AG09309 (cell line): ENCODE measurements at places on chromosomes 16 and 17.
A peak's percentile ranks its signal among the peaks of the same experiment; 100 is the strongest.

DNA sequence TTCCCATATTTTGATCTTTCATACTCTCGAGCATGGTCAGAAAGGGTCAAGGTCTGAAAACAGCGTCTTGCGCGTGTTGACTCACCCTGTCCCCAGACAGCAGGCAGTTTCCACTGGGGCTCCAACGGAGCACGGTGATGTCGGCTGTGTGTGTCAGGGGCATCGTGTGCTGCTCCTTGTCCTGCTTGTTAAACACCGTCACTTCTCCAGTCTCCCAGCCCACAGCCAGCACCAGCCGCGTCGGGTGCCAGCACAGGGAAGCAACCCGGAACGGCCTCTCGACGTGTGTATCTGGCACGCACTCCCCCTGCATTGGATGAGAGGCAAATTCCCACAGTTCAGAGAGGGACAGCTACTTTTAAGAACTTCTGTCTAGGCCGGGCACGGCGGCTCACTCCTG, 9.6 kb downstream of the IFT140 start:
- no peak for DNase-seq

DNA sequence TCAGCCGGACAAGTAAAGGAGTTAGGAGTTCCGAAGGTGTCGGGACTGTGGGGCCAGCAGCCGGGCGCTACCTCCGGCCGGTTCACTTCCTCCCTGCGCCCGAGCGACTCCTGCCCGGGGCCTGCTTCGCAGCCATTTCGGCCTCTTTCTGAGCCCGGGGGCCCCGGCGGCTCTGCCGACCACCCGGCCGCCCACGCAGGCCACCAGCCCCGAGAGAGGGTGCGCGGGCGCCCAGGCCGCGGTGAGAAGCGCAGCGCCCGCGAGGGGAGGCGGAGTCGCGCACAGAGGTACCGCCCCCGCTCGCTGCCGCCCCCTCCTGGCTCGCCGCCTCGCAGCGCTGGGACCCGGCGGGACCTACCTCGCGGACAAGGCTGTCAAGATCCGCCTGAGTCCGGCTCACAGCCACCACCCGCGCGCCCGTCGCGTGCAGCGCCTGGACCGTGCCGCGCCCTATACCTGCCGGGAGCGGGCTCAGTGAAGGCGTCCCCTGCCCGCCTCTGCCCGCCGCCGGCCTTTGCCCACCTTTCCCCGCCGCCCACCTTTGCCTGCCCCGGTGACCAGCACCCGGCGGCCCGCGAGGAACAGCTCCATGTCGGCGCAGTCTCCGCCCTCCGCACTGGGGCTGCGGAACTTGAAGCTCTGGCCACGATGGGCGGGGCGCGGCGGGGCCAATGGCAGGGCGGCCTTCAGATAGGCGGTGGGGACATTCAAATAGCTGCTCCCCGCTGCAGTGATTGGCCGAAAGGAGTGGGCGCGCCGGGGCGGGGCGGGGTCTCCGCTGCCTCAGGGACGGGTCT, at the start of gene DCXR:
Gene DCXR (minus strand): TSS at position 606 of the 797 bp plus-strand sequence. CDS start 15 bp downstream, at position 591.
- peak; percentile 48 for DNase-seq

DNA sequence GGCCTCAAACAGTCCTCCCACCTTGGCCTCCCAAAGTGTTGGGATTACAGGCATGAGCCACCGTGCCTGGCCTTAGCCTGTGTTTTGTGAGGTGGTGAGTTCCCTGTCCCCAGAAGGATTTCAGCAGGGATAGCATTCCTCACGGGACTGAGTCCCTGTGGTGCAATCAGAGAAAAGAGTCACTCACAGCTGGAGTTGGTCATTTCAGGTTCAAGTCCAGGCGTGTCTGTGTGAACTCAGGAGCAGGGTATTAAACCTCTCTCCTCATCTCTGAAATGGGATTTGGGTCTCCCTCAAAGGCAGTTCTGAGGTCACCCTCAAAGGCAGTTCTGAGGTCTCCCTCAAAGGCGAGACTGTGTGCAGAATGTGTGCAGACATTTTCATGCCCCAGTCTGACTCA, 28.6 kb downstream of the NPTX1 start:
- no peak for DNase-seq

- no peak for DNase-seq
Measured at GRCh38 chr16:85947230-85948137, 48.5 kb downstream of the IRF8 start.

DNA sequence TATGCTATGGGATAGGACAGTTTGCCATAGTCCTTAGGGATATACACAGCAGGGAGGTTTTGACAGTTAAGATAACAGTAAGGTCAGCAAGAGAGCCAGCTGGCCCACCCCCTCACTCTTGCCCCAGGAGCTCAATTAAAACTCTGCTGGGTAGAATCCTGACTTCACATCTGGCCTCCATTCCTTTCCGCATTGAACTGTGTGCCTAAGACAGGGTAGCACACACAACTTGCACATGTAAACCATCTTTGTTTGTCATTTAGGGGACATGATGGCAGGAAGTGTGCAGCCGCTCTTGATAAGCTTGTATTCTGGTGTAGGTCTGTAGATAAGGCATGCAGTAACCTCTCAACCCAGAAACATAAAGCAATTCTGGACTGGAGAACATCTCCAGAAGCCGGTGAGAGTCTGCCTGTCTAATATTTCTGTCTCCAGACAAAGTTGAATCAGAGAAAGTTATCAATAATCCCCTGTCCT, 5.2 kb downstream of the MINK1 start:
- no peak for DNase-seq

GRCh38 chr16:5756969-5757368, 659.4 kb upstream of the EEF2KMT start:
- DNase-seq = no peak

DNA sequence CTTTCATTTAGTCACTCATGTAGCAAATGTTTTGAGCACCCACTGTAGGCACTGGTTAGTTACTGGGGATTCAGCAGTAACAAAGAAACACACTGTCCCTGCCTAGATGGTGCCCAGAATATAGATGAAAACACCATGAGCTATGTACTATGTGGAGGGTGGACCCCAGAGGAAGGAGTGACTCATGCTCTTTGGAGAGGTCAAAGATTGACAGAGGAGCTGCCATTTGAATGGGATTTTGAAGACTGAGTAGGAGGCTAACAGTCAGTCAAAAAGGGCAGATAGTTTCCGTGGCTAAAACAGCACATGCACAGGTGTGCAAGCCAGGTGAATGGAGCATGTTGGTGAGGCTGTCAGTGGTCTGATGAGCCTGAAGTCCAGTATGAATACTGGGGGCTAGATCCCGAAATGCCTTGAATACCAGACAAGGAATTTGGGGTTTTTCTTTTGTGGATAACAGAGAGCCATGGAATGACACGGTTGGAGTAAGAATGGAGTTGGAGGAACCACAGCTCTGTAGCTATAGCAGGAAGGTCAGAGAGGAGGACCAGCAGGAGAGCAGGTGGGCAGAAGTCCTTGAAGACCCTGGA, 6.1 kb downstream of the IL21R start:
- DNase-seq = no peak

DNA sequence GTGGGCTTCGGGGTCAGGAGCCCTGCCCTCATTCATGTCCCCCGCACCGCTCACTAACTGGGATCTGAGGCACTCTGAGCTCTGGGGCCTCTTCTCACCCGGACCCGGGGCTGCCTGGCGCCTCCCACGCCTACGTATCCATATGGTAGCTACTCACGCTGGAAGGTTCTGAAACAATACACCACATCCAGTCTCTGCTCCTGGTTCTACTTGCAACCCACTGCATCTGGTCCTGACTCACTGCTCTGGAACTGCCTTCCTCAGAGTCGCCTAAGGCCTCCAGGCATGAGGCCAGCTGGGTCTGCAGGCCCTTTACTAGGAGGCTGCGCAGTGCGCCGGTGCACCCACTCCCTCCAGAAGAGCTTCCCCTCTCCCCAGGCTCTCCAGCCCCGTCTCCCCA, 18.1 kb downstream of the USP36 start:
- DNase-seq = peak; percentile 94

DNA sequence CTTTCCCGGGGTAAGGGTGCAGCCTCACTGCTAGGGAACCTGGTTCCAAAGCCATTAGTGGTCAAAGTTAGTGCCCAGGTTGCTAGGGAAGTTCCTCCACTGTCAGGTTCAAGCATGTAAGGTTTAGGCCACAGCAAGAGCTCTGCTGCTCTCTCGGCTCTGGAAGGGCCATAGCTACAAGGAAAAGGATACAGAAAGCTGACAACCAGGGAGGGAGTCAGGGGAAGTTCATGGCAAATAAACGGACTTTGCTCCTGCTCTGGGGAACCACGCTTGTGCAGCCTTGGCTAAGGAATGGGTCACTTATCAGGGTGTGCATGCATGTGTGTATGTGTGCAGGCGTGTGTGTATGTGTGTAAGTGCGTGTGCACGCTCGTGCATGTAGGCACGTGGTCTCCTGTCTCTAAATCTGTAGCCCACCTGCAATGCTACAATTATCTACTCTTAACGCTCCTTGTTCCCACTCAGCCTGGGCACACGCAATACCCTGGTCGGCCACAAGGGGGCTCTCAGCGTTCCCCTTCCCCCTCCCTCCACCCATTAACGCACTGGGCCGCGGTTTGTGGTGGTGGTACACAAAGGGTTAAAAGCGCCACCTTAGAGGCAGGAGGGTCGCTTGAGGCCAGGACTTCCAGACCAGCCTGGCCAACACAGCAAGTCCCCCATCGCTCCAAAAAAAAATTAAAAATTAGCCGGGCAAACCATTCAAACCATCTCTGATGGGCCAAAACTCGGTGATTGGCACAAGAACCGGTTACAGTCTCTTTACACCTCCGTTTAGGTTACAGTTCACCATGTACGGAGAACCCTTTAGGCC, 48.4 kb upstream of the KDM8 start:
- no peak for DNase-seq

DNA sequence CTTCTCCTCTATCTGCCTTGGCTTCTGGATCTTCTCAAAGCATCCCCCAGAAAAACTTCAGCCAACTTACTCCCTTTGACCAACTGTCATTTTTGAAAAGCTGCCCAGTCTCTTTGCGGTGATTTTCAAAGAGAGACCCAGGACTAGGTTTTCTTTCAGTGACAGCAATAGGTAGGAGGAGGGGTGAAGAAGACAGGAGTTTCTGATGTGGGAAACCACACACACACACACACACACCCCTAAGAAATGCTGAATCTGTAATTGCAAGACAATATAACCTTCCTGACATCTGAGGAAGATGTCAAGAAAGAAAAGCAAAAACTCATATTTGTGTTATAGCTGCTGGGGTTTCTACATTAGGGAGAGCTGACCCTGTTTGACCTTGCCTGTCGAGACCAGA, 5.2 kb downstream of the FAM20A start:
- DNase-seq = no peak

GRCh38 chr17:65670667-65671371, 109.4 kb upstream of the AXIN2 start:
- DNase-seq = no peak

- no peak for DNase-seq
Measured at GRCh38 chr17:44992242-44992939, 24.3 kb upstream of the C1QL1 start.

GRCh38 chr17:5511401-5512225, 25.2 kb downstream of the MIS12 start:
- DNase-seq = no peak

- DNase-seq = no peak
Measured at GRCh38 chr16:89720813-89721545, at the start of the genes VPS9D1 and ZNF276. Gene VPS9D1, minus strand, starts transcription at chr16:89720898. Its CDS starts 37 bp downstream, at chr16:89720861. Gene ZNF276, plus strand, starts transcription at chr16:89721537. Its CDS starts 104 bp downstream, at chr16:89721641.

DNA sequence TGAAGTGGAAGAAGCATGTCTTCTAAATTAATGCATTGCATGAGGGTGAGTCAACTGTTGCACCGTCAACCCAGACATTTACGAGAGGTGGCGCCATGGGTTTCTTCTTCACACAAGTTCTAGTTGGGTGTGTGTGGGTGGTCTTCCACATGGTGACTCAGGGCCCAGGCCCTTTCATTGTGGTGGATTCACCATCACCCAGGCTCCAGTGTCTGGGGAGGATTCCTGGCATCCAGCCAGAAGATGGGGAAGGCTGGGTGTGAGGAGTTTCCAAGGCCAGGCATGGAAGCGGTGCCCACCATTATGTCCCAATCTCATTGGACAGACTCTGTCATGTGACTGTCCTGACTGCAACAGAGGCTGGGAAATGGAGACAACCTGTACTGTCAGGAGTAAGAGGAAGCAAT, 21.4 kb upstream of the JPH3 start:
- DNase-seq = peak; percentile 46

- DNase-seq = no peak
Measured at GRCh38 chr17:57493171-57493570, 236.8 kb downstream of the MSI2 start.

DNA sequence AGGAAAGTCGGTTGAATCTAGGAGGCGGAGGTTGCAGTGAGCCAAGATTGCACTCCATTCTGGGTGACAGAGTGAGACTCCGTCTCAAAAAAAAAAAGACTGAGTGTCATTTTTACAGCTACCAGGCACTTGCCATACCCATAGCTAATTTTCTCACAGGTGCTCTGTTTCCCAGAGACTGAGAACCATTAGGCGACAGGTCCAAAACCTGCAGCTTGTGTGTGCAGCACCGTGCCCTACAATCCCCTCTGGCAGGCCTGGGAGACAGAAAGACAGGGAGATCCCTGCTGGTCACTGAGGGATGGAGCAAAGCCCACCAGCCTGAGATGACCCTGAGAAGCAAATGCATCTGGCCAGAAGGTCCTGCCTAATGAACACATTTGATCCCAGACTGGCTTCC, 2.7 kb downstream of the TFAP4 start:
- no peak for DNase-seq

DNA sequence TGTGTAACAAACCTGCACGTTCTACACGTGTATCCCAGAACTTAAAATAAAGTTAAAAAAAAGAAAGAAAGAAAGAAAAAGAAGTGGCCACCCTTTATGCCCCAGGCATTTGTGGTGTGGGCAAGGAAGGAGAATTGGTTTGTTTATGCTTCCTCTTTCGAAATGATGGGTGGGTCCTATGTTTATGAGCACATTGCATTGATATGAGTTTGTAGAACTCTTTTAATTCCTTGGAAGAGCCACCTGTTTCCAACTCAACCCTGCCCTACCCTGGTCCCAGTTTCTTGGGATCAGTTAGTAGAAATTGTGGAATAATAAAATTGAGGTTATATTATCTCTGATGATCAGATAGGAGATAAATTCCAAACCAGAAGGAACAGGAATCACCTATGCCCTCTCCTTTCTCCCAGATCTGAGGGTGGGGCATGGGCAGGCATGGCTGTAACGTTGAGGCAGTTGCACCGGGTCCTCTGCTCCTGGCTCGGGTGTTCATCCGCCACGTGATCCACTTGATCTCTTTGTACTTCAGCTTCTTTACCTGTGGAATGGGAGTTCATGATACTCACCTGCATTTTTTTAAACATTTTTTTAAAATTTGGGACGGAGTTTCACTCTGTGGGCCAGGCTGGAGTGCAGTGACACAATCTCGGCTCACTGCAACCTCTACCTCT, 15.9 kb downstream of the CHAD start:
- DNase-seq = peak; percentile 21

DNA sequence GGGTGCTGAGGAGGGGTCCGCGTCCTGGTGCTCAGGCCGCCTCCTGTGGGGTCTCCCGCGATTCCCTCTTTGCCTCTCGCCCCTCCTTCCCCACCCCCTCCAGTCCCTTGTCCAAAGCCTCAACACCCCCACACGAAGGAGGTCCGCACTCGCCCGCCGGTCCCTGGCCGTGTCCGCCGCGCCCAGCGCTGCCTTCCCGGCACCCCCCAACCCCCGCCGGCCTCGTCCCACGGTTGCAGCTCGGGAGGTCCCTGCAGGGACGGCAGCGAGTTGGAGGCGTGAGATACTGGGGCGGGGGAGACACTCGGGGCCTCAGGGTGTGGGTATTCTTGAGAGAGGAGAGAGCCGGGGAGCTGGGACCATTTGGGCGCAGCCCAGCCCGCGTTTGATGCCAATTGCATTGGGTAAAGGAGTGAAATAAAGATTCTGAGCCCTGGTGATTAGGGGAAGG, 468 bp downstream of the FLYWCH2 start:
- DNase-seq = no peak

GRCh38 chr17:41101586-41102259, at the start of gene KRTAP4-16:
Gene KRTAP4-16, minus strand, starts transcription at chr17:41102209. Its CDS starts 0 bp downstream, at chr17:41102209.
- no peak for DNase-seq

- DNase-seq = no peak
Measured at GRCh38 chr17:74447628-74448159, 15.8 kb downstream of the GPRC5C start.
